Activated T-helper 1 cell treated with anti-CD3 and anti-CD28 coated beads, Interleukin-2, amount 50 U/mL, for 16 hours (primary cell): ENCODE measurements at places on chromosomes 11 and 22.

DNA sequence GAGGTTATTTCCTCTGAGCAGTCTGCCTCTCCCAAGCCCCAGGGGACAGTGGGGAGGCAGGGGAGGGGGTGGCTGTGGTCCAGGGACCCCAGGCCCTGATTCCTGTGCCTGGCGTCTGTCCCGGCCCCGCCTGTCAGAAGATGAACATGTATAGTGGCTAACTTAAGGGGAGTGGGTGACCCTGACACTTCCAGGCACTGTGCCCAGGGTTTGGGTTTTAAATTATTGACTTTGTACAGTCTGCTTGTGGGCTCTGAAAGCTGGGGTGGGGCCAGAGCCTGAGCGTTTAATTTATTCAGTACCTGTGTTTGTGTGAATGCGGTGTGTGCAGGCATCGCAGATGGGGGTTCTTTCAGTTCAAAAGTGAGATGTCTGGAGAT lies 3.1 kb downstream of the PIM3 start:
- DNase-seq: no peak

DNA sequence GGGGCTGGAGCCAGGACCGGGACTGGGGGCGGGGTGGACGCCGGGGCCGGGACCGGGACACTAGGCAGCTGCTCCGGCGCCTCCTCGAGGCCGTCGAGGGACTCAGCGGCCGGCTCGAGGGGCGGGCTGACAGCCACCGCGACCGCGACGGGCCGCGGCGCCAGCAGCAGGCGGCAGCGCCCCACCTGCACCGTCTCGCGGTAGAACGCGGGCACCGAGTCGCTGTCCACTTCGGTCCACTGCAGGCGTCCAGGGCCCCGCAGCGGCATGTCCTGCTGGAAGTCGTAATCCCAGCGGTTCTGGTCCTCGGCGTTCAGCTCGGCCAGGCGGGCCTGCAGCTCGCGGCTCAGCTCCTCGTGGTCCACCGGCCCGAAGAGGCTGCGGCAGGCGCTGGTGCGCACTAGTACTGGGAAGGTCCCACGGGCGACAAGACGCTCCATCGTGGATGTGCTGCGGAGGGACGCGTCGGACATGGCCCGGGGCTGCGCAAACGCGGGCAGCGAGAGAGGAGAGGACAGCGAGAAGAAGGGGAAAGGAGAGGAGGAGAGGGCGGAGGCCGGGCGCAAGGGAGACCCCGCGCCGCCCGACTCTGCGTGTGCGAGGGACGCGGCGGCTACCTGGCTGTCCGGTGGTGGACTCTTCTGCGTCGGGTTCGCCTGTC lies 428 bp downstream of the CDKN1C start:
- no peak for DNase-seq

GRCh38 chr11:36177836-36178235 lies 111.4 kb downstream of the COMMD9 start:
- DNase-seq: no peak

GRCh38 chr22:31346255-31346732 lies at the start of gene PATZ1:
Gene PATZ1 (minus strand): TSS chr22:31346346. CDS start chr22:31345602, 744 bp downstream.
- DNase-seq: peak; percentile 66

DNA sequence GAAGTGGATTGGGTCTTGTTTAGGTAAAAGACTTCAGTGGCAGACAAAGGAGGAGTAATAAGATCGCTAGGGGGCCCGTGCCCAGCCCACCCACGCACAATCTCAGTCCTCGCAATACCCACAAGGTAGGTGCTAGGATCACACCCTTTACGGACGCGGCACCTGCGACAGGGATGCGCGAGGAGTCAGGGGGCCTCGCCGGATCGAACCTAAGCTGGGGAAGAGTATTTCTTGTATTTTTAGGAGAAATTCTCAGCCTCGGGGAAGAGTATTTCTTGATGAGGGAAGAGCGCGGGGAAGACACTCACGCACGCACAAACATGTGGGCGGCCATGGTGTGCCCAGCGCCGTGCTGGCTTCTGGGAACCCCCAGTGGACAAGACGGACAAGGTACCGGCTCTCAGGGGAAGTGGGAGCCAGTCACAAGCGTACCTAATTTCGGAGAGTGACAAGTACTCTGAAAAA lies 745 bp upstream of the FAM118A start:
- DNase-seq: no peak
